Skin of body (tissue), 3 donors: ENCODE measurements at places on chromosomes 3 and 15.

GRCh38 chr3:73291541-73291940, 230.1 kb downstream of the EBLN2 start:
- DNase-seq, result no peak

- no peak for DNase-seq
Measured at GRCh38 chr3:173869766-173870165, 472.2 kb downstream of the NLGN1 start.

GRCh38 chr15:92123962-92124656, 269.6 kb upstream of the ST8SIA2 start:
- DNase-seq, result no peak

GRCh38 chr15:74055804-74056203, 26.5 kb downstream of the GOLGA6A start:
- DNase-seq, result no peak

GRCh38 chr3:133121450-133121849, 83.3 kb downstream of the TMEM108 start:
- no peak for DNase-seq

GRCh38 chr3:197590313-197590962, 34.7 kb upstream of the BDH1 start:
- no peak for DNase-seq

DNA sequence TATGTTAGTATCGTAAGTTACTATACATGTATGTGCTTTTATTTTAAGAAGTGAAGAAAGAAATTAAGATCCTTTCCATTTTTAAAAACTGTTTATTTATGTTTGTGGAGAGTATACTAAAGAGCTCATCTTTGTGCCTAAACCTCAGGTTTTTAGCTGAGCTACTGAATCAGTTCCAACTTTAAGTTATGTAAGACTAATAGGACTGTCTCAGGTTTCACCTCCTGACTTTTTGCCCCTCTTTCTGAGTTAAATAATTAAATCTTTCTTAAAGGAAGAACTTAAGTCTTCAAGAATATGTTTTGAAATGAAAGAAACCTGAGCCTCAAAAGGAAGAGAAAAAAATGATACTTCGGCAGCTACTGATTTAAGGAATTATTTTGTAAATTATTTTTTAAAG, 2.6 kb downstream of the SLMAP start:
- DNase-seq, result no peak

- no peak for DNase-seq
Measured at GRCh38 chr3:144523396-144523795, 551.8 kb downstream of the DIPK2A start.

DNA sequence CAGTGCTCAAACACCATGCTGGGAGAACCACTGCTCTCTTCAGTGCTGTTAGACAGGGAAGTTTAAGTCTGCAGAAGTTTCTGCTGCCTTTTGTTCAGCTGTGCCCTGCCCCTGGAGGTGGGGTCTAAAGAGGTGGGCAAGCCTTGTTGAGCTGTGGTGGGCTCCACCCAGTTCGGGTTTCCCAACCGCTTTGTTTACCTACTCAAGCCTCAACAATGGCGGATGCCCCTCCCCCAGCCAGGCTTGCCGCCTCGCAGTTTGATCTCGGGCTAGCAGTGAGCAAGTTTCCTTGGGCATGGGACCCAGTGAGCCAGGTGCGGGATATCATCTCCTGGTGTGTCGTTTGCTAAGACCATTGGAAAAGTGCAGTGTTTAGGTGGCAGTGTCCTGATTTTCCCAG, 670.2 kb upstream of the ALCAM start:
- no peak for DNase-seq

- no peak for DNase-seq
Measured at GRCh38 chr3:39376959-39377634, 6.1 kb upstream of the SLC25A38 start.
